ENCODE measurements at places on chromosomes 6 and 20.

DNA sequence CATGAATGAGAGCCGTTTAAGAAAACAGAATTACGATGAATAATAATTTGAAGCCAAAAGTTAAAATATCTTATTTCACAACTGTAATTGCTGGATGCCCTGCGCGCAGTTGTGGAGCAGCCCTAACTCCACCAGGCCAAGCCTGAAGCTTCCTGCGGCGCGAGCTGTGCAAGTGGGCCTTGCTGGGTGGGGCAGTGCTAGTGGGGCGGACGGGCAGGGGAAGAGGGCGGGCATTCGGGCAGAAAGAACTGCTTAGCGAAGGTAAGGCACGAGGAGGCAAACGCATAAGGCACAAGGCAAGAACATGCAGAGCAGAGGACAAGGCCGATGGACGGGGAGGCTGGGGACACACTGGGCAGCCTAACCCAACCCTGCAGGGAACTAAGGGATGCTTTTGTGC is 2.3 kb downstream of the HLA-DQB2 start:
- DNase-seq, result no peak

DNA sequence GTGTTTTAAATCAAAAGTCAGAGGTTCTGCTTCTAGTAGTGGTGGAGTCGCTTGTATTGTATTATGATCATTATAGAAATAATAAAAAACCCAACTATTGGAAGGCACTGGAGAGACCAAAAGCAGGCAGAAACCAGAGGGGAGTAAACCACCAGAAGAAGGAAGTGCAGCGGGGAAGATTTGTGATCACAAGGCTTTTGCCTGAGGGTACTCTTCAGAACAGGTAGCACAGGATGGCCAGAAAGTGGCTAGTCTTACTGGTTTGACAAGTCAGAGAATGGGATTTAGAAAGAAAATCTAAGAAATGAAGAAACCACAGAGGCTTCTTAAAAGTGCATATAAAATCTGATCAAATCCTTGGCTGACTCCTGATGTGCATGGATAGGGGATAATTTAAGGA is 24.0 kb downstream of the MAPK13 start:
- DNase-seq, result no peak

DNA sequence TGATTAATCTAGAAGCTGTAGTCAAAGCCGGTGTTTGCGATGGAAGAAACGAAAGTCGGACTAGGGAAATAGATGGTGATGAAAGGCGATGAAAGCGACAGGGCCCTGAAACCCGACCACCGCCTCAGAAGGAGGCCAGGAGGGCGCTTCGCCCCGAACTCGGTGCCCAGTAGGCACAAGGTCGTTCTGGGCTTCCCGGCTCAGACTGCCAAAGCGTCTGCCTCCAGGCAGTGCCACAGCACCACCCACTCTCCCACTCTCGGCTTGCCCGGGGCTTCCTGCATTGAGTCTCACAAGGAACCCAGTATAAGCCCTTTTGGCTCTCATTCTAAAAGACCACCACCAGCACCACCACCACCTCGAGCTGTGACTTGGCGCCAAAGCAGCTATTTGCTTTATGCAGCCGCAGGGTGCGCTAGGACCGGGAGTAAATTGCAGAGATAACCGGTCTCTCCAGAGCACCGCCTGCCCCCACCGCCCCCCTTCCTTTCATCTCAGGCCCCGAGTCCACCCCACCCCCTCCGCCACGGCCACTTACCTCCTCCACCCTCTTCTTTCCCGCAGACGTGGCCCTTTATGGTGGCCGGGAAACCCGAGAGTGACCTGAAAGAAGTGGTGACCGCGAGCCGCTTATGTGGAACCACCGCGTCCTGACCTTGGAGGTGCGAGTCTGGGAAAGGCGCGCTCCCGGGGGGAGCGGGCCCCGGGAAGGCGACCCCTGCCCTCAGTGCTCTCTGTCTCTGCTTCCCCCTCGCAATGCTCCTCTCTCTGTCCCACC is 2.4 kb downstream of the TCF21 start:
- DNase-seq, result no peak

DNA sequence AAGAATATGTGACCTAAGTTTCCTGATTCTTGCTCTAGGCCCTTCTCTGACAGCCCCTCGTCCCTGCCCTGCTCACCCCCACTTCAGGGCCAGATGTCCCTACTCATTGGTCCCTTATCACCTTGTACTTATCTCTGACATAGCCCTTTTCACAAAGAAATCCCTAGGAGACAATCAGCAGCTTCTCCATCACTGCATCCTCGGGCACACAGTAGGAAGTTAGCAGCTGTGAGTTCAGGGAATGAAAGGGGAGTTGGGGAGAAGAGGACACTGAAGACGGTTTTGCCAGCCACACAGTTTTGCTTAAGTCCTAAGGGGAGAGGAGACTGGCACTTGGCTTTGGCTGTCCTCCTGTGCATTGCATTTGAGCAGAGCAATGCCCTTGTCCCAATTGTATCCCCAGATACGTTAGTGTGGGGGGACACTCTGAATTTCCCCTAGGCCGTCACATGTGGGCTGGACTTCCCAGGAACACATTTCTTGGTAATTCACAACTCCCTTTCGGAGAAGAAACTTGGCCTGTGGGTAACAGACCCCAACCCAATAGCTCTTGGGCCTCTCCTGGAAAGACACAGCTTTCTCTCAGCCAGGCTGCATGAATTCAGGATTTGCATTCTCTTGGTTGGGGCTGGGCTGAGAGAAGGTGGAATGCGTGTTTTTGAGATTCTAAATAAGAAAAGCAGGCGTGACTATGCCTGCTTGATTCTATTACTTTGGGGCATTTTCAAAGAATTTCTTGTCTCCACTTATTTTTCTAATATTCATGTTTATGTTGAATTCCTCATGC is 177.6 kb downstream of the UST start:
- no peak for DNase-seq

DNA sequence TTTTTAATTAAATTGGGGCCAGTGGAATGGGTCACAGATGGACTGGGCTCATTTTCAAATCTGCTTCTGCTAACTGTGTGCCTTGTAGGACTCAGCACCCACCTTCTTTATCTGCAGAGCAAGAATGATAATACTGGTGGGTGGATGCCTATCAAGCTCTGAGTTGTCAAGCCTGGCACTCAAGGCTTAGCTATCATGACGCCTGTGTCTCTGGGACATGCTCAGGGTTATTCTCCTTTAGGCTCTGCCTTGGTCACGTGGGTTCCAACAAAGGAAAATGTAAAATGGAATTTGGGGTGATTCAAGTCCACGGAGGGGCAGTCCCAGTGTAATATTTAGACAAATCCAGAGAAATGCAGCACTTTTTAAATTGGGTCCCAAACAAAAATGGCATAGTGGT is 202.3 kb downstream of the TSHZ2 start:
- DNase-seq, result no peak

GRCh38 chr6:33279971-33280511 is 3.1 kb downstream of the B3GALT4 start:
- no peak for DNase-seq

- no peak for DNase-seq
Observed at GRCh38 chr6:43968110-43968965, 158.9 kb downstream of the MRPL14 start.

DNA sequence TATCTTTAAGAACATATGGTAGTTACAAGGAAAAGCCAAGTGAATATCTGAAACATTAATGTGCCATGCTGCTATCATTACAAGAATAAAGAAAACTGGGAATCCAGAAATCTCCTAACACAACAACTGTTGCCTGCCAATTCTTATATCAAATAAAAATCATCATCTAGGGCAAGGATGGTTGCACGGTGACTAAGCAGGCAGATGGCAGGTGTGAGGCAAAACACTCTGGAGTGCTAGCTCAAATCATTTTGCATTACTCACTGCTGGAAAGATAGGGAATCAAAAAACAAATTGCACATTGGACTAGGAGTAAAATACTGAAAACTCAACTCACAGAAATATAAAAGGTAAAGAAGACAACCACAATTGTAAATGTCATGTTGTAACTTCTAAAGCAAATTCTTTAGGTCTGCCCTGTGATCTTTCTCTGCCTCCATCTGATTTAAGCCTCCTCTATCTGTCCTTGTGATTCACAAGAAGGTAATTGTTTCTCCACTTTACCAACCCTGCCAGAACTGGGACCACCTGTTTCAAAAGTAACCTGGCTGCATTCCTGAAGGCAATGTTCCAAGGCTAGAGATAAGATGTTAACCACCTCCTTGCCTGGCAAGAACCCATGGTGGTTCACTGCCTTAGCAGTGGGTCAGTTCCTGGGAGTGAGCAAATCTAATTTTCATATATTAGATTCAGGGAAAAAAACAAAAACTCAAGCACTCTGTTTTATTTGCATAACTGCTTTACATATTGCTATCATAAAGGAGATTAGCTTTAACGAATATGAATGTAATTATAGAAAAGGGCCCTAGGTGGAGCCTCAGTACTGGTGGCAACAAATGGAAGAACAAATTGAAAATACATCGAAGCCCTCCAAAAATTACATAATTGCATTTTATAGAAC is 33.1 kb upstream of the LCA5 start:
- no peak for DNase-seq

GRCh38 chr6:225121-225721 is 67.1 kb upstream of the DUSP22 start:
- peak; percentile 53 for DNase-seq

GRCh38 chr6:169253337-169254238 is at the start of gene THBS2:
TSS of gene THBS2 (minus strand) at chr6:169253846. CDS start at chr6:169250784, 3,062 bp downstream.
- no peak for DNase-seq
